ENCODE measurements at places on chromosomes 1 and 21.

- no peak for DNase-seq
Observed at GRCh38 chr21:33268393-33268736, 2.2 kb downstream of the IL10RB start.

GRCh38 chr1:6386371-6386949, 7.1 kb downstream of the ACOT7 start:
- DNase-seq = no peak

GRCh38 chr1:242876030-242876429, 351.5 kb upstream of the PLD5 start:
- DNase-seq = no peak

- DNase-seq = peak; percentile 32
Observed at GRCh38 chr1:150578272-150579109, 919 bp downstream of the MCL1 start.

- no peak for DNase-seq
Observed at GRCh38 chr1:247211339-247211738, 39.5 kb upstream of the ZNF124 start.

GRCh38 chr1:40095806-40096205, 1.2 kb downstream of the PPT1 start:
- no peak for DNase-seq

DNA sequence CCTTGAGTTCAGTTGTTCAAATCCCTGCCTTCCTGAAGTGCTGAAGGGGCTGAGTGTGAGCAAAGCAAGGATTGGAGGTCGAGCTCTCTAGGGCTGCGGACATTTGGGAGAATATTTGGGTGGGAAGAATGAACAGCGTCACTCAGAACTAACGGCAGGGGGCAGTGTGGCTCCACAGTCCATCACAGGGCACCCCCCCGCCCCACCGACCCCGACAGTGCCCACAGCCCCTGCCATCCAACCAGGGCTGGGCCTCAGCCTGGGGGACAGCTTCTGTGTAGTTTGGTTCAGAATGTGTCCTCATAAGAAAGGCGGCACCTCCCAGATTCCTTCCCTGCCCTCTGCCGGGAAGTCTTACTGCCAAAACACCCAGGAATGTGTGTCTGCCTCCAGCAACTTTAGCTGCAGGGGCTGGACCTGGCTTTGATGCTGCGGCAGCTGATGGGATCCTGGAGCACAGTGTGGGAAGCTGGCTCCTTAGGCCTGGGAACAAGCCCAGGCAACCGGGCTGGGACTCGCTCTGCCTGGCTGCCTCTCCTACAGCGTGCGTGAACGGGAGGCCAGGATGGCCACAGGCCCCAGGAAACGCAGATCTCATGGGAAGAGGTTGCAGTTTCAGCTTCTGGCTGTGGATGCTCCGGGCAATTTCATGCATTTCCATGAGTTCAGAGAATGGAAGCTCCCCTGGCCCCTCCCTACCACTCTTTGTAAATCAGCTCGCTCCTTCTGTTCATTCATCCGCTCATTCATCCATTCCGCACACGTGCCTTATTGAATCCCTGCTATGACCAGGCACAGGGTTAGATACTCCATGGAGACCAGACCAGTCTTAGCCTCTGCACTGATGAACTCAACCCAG, 104.9 kb upstream of the TMPRSS2 start:
- no peak for DNase-seq

GRCh38 chr1:153341431-153341934, 7.2 kb downstream of the PGLYRP4 start:
- no peak for DNase-seq

GRCh38 chr1:23556635-23557470, 2.4 kb downstream of the ID3 start:
- DNase-seq = no peak

GRCh38 chr21:31284797-31285397, 59.2 kb downstream of the TIAM1 start:
- no peak for DNase-seq

GRCh38 chr1:115310581-115311473, 27.2 kb downstream of the NGF start:
- no peak for DNase-seq

DNA sequence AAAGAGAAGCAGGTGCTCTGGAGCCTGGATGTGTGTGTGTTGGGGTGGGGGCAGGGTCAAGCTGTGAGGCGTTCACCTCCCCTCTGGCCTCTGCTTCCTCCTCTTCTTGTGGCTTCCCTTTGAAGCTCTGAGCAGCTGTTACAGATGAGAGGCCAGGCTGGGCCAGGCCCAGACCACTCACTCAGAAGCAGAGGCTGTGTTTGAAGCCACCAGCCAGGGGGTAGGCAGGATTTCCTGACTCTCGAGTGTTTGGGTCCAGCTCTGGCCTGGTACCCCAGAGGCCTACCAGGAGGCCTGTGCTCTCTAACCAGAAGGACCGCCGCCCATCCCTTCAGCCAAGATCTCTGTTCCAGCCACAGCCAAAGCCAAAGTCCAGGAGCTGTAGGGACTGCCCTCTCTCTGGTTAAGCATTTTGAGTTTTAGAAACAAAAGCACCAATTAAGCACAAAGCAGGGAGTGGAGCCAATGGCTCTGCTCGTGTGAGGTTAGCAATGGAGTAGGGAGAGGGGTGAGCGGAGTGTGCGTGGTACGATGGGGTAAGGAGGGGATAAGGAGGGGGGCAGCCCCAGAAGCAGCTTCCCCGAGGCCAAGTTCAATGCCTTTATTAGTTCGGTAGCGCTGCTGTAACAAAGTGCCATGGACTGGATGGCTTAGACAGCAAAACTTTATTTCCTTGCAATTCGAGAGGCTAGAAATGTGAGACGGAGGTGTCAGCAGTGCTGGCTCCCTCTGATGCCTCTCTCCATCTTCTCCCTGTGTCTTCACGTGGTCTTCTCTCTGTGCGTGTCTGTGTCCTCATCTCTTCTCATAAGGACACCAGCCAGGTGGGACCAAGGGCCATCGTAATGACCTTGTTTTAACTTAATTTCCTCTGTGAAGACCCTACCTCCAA, 20.5 kb downstream of the RCSD1 start:
- DNase-seq = peak; percentile 60

GRCh38 chr1:4674117-4674516, 19.7 kb downstream of the AJAP1 start:
- no peak for DNase-seq

- DNase-seq = no peak
Observed at GRCh38 chr1:199472018-199472417, 555.5 kb upstream of the NR5A2 start.

Data from B cell (primary cell).